ENCODE measurements at places on chromosomes 7 and 10.

GRCh38 chr7:2807845-2808772 is 36.0 kb downstream of the GNA12 start:
- no peak for DNase-seq

DNA sequence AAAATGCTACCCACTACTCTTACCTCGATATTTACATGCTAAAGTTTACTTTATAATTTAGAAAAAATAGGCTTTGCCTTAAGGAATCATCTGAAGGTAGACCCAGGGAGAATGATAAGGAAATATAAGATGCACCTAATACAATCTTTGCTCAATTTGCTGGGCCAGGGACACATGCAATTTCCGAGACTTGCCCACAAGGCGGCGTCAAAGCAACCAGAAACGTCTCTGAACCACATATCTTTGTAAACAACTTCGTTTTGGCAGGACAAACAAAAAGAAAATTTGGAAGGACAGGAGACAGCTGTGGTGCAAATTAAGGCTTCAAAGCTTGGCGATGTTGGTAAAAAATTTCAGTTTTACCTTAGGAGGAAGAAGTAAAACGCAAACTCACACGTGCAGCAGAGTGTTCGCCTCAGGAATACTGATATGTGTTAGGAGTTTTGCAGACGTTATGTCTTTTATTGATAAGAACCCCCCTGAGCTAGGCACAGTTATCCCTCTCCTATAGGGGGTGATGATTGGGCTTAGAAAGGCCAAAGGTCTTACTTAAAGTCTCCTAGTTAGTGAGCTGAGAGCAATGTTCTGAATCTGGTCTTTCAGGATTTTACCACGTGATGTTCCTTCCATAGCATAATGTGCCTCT is 134.3 kb downstream of the PRKCQ start:
- peak; percentile 61 for DNase-seq

- DNase-seq = no peak
Observed at GRCh38 chr10:87585565-87586514, 73.8 kb upstream of the PAPSS2 start.

- DNase-seq = no peak
Observed at GRCh38 chr7:110095372-110096052, 995.4 kb upstream of the LRRN3 start.

- DNase-seq = no peak
Observed at GRCh38 chr7:70681469-70682350, 450.2 kb upstream of the GALNT17 start.

GRCh38 chr10:102451105-102451969 is at the start of gene C10orf95:
Gene C10orf95 (minus strand): TSS chr10:102451543. CDS start chr10:102451093, 450 bp downstream.
- no peak for DNase-seq

DNA sequence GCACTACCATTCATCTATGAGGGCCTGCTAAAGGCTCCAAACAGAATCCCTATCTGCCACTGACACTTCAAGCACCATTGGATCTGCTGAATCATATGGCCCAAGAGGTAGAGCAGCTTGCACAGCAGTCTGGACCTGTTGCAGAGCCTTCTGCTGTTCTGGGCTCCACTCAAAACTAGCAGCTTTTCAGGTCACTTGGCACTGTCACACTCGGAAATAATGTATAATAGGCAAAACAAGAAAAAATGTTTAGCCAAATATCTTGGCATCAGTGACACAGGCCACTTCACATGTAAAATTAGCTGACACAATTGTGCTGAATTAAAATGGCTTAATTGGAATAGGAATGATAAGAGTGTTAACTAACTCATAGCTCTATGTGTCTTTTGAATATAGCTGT is 1182.9 kb upstream of the LRRTM3 start:
- no peak for DNase-seq

DNA sequence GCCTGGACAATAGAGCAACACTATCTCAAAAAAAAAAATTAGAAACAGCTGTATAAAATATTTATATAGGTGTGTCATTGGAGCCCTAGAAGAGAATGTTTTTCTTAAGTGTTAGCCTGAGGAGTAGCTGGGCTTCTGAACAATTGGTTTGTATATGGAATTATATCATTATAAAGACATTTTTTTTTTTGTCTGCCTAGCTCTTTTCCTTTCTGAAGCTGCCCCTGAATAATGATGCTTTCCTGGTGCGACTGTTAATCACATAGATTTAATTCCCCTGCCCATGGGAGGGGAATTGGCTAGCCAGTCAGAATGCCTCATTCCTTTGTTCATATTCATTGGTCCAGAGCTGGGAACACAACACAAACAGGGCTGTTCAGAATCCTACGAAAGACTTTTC is 13.9 kb upstream of the ABCC2 start:
- DNase-seq = no peak

GRCh38 chr7:110839866-110840265 is 251.1 kb upstream of the LRRN3 start:
- no peak for DNase-seq

DNA sequence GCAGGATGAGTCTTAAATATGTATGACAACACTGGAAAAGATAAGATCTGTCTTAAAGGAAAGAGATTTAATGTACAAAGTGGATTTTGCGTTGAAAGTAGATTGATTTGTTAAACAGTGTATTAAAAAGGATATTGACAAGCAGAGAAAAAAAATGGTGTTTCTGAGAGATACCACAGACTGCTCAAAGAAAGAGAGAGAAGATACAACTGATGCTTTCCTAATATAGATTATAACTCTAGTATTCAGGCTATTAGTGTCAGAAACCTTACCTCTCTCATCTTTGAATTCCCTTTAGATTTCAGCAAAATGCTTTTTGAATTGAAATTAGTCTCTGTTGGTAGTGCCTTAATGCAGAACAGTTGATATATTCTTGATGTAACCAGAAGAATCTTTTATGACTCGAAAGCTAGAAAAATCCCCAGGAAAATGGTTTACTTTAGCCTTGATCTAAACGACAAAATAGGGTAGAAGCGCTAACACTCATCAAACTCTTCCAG is 550.7 kb downstream of the INHBA start:
- no peak for DNase-seq

DNA sequence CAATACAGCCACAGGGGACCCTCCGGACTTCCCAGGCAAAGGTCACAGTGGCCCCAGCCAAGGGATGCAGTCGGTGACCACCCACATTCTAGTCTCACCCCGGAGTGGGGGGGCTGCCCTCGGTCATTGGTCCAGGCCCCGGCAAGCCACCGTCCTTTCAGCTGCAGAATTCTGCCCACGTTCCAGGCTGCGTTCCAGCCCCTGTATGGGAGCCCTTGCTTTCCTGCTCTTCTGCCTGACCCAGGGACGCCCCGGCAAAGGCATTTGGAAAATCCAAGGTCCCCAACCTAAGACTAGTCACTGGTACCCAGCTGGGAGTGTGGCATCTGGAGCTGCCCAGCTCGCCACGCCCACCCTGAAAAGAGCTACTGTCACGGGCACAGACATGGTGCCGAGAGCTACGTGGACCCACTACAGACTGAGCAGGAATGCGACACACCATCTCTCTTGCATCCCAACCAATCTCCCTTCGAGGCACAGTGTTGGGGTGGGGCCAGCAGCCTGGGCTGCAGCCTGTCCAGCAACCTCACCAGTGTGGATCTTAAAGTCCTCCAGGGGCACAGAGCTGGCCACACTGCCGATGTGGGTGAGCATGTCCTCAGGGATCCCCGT is 18.6 kb downstream of the OGDHL start:
- no peak for DNase-seq

All from NCI-H526 (cell line).